Activated gamma-delta T cell (primary cell): ENCODE measurements at places on chromosomes 4 and X.

DNA sequence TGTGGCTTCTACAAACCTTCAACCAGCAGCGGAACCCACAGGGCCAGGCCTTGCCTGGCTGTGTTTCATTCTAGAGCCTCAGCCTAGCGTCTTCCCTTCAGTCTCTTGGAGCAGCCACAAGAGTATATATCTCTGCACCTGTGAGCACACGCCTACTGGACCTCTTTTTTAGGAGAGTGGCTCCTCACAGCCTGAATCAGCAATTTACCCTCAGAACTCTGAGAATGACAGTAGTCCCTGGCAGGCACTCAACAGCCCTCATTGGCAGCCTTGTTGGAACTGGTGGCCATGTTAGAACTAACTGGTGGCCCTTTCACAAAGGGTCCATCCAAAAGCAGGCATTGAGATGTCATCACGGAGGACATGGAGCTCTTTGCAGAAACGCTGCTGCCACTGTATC, 138.9 kb downstream of the BCOR start:
- no peak for DNase-seq

DNA sequence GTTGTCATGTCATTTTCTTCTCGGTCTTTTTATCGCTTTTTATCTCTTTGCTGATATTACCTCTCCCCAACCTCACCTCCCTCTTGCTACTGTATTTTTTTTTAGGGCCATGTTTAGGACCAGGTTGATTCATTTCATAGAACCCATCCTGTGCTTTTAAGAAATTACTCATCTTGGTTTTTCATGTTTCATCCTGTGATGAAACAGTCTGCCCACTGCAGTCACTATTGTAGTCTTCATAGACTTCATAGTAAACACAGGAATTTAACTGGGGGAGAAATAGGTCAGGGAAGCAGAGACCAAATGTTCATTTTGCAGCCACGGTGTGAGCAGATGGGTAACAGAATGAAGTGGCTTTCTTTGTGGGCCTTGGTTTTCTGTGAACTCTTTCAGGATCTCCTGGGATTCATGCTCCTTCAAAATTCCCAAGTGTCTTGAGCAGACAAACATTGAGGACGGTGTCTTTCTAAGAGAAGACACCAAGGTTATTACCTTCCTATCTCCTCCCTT, 161.8 kb downstream of the NAA11 start:
- DNase-seq, result no peak

- DNase-seq, result no peak
Observed at GRCh38 chr4:145390571-145390970, 91.1 kb upstream of the SMAD1 start.

DNA sequence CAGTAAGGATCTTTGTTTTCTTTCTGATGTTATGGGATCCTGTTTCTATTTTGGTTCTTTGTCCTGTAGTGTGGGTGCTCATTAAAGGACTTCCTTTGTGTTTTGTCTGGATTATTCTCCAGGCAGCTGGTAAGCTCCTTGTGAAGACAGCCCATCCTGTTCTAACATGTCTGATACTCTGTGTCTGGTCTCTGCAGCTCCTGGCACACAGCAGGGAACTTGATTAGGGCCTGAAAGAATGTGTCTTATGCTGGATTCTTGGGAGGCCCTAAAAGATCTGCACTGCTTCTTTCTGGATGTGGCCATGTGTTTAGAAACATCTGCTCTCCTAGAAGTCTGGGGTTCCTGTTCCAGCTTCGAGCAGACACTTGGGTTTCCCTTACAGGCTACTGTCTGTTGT, 38.1 kb upstream of the ATXN3L start:
- DNase-seq, result no peak

GRCh38 chr4:125091-125771, 930 bp downstream of the ZNF718 start:
- DNase-seq, result no peak

- no peak for DNase-seq
Observed at GRCh38 chr4:113935190-113935589, 44.3 kb downstream of the ARSJ start.

DNA sequence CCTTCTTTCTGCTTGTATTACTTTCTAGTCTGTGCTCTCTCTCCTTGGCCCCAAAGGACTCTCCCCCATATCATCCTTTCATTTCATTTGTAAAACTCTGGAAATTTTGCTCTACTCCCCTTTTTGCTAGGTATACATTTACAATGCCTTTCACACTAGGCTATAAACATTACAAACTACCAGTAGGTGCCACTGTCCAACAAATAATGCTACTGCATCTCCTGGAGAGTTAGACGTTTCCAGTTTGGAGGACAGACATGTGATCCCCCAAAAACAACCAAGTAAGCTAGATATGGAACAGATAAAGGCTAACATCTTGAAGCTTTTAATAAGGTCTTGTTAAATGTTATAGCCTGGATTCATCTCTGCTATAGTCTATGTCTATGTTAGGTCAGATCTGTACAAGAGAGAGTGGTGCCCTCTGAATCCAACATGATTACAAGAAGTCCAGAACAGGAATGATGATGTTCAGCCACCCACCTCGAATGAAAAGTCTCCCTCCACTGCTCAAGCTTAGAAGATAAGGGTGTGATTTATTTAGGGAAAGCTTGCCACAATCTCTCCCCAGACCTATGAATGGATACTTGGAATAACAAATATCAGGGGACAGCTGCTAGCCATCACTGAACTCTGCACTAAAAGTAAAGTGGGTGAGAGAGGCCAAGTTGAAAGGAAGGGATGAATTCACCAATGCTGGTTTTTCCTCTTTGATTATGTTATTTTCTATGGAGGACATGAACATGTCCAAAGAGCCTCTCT, 14.3 kb downstream of the CBR4 start:
- no peak for DNase-seq

- no peak for DNase-seq
Observed at GRCh38 chr4:110278127-110278526, 79.7 kb upstream of the ELOVL6 start.

- DNase-seq, result no peak
Observed at GRCh38 chrX:132940727-132941327, 17.6 kb downstream of the HS6ST2 start.

- no peak for DNase-seq
Observed at GRCh38 chr4:159171287-159171686, 68.4 kb downstream of the RAPGEF2 start.

DNA sequence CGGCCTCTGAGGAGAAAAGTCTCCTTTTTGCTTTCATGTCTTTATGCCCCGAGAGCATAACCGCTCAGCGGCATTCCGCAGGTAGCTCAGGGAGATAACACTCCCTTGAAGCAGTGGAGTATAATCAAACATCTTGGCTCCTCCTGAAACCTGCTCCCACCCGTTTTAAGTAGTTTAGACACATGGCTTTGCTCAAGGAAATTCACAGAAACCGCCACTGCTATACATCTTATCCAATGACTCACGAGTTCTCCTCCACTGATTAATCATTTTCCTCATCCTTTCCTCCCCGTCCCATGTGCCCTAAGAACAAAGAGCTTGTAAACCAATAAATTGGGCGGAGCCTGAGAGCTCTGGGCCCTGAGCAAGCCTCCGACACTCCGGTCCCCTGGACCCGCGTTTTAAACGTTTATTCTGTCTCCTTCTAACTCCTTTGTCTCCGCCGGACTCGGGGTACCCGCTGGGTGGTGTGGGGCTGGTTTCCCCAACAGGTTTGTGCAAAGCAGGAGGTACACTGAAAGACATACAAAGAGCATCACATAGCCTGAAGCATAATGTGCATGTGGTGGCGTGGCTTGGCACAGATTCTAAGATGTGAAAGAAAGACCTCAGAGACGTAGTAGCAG, 401.2 kb downstream of the TLL1 start:
- no peak for DNase-seq

GRCh38 chr4:4334798-4335520, 44.9 kb downstream of the ZBTB49 start:
- DNase-seq, result peak; percentile 21

DNA sequence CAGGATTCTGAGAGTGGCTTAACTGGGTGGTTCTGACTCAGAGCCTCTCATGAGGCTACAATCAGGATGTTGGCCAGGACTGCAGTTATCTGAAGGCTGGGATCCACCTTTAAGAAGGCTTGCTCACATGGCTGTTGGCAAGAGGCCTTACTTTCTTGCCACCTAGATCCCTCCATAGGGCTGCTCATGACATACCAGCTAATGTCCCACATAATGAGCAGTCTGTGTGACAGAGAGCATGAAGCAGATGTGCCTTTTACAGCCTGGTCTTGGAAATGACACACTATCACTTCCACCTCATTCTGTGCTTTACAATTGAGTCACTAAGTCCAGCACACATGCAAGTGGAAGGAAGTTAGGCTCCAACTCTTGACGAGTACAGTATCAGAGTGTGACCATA, 4.3 kb upstream of the RBM3 start:
- no peak for DNase-seq

- no peak for DNase-seq
Observed at GRCh38 chr4:40316782-40317635, 18.1 kb upstream of the CHRNA9 start.

DNA sequence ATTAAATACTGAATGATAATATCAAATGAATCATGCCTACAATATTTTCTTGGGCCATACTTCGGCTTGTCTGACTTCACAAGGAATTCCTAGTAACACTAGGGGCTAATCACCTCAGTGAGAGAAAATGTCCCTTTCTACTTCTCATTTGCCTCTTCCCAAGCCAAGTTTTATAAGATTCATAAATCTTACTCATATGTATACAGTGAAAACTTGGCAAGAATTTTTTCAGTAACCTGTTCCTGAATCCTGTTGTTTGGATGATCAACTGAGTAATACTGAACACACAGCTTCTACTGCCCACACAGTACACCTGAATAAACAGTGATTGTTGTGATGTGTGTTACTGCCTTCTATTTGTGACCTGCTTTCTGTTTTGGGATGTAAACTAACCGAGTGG, 16.5 kb downstream of the TMPRSS11E start:
- no peak for DNase-seq

GRCh38 chrX:30967516-30967915, 78.5 kb upstream of the TAB3 start:
- no peak for DNase-seq

GRCh38 chrX:131895807-131896206, 127.3 kb upstream of the STK26 start:
- DNase-seq, result no peak

- no peak for DNase-seq
Observed at GRCh38 chrX:17976955-17977354, 115.9 kb upstream of the RAI2 start.

- DNase-seq, result no peak
Observed at GRCh38 chr4:55411621-55412020, 15.9 kb downstream of the TMEM165 start.

DNA sequence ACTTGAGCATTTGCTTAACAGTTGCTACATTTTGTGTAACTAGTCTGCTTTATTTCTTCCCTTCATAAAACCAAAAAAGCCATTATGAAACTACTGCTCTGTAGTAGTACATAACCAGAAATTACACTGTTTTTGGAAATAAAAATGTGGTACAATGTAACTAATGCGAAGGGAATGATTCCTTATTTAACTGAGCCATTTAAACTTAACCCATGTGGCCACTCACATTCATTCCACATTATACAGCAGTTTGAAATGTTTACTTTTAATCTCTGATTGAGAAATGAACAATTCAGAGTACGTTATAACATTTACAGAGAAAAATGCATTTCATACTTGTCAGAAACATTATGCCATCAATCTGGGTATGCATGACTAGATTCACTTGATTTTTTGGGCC, 94.2 kb downstream of the NYX start:
- no peak for DNase-seq

DNA sequence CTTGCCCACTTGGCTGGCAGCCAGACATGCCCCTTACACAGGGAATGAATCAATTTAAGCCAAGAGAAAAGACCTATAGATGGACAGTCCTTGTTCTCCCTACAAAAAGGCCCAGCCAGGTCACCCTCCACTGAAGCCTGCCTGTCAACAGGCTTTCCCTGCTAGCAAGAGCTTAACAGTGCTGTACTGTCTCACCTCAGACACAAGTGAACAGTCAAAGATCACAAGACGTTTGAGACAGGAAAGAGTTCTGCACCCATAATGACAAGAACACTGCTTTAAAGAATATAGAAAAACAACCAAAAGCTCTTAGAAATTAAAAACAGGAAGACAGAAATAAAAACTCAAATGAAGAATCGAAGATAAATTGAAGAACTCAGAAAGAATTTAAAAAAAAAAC, 4.6 kb downstream of the RNF175 start:
- no peak for DNase-seq

DNA sequence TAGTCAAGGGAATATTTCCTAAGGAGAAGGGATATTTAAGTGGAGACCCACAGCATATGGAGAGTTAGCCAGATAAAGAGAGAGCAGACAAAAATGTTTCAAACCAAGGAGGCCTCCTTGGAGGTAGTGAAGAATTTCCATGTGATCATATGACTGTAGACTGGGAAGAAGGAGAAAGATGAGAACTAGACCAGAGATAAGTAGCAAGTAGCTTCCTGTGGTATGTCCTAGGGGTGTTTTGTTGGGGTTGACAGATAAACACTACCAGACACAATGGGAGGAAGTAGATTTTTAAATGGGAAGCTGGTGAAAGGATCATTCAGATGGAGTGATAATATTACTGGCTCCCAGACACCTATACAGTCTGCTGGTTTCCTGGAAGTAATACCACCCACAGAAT, 13.6 kb downstream of the SYAP1 start:
- DNase-seq, result no peak

DNA sequence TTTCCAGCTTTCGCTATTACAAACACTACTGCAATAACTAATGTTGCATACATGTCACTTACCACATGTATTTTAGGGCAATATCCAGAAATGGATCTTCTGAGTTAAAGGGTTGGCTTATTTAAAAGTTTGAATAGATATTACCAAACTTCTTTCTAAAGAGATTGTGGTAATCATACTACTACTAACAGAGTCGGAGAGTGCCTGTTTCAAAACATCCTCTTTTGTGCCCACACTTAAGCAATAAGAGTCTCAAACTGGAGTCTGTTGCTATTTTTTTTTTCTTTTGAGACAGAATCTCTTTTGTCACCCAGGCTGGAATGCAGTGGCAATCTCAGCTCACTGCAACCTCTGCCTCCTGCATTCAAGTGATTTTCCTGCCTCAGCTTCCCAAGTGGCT, 35.8 kb downstream of the FGFBP1 start:
- DNase-seq, result no peak

DNA sequence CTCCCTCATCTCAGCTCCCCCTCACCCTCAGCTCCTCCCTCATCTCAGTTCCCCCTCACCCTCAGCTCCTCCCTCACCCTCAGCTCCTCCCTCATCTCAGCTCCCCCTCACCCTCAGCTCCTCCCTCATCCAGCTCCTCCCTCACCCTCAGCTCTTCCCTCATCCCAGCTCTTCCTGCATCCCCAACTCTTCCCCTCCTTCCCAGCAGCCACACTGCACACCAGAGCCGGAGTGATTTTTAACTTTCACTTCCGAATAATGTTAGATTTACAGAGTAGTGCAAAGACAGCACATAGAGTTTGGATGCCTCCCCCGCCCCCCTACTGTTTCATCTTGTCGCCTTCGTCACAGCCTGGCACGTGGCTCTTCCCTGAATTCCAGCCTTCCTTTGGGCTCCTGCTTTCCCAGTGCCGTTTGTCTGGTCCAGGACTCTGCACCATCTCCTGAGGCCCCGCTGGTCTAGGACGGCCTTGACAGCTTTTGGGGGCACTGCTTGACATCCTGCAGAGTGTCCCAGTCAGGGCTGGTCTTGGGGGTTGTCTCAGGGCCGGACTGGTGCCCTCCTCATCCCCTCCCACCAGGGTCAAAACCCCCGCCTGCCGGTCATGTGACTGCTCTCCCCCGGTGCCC, 110.2 kb downstream of the FAM53A start:
- DNase-seq, result no peak

GRCh38 chr4:15188605-15189539, 186.6 kb downstream of the CPEB2 start:
- no peak for DNase-seq
